ENCODE measurements at places on chromosomes 2 and 18. TPM values are rescaled to one million over a fixed set of nuclear protein-coding genes. Genes with fewer than 3 reads are reported as not detected.

Gene TRIM43
- total RNA-seq, result not detected

Gene RMC1
- total RNA-seq, result 24.5 TPM

- peak; percentile 97 for DNase-seq
Observed at GRCh38 chr2:26772064-26773001, 8.2 kb downstream of the SLC35F6 start.

GRCh38 chr2:68799140-68800026 is 64.8 kb downstream of the ARHGAP25 start:
- no peak for DNase-seq

- DNase-seq, result no peak
Observed at GRCh38 chr2:210730672-210731071, 174.3 kb downstream of the CPS1 start.
